ENCODE measurements at places on chromosomes 3 and 15.

- no peak for DNase-seq
These were observed 11.6 kb upstream of the PIK3CB start for GRCh38 chr3:138846262-138846791.

- no peak for DNase-seq
These were observed 56.1 kb upstream of the ACAN start for GRCh38 chr15:88747111-88747510.

DNA sequence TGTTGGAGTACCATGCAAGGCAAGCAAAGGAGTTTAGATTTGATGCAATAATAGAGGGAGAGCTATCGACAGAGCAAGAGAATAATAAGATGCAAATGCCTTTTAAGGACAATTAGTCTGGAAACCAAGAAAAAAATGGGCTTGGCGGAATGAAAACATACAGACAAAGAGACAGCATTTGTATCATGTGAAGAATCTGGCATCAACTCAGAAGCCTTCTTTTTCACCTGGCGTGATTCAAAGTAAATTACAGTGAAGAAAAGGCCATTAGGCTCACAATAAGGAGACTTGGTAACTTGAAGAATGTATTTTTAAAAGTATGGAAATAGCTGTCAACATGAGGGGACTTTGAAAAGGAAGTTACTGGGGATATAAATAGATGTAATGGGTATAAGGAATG is 521.2 kb upstream of the GOLIM4 start:
- peak; percentile 35 for DNase-seq

- no peak for DNase-seq
These were observed 48.7 kb downstream of the EIF3J start for GRCh38 chr15:44585633-44586032.

GRCh38 chr3:142086581-142087090 is 62.7 kb downstream of the TFDP2 start:
- no peak for DNase-seq

GRCh38 chr3:25235466-25235865 is 192.6 kb upstream of the RARB start:
- DNase-seq = no peak

- no peak for DNase-seq
These were observed 203.8 kb upstream of the FEZF2 start for GRCh38 chr3:62577153-62577552.

DNA sequence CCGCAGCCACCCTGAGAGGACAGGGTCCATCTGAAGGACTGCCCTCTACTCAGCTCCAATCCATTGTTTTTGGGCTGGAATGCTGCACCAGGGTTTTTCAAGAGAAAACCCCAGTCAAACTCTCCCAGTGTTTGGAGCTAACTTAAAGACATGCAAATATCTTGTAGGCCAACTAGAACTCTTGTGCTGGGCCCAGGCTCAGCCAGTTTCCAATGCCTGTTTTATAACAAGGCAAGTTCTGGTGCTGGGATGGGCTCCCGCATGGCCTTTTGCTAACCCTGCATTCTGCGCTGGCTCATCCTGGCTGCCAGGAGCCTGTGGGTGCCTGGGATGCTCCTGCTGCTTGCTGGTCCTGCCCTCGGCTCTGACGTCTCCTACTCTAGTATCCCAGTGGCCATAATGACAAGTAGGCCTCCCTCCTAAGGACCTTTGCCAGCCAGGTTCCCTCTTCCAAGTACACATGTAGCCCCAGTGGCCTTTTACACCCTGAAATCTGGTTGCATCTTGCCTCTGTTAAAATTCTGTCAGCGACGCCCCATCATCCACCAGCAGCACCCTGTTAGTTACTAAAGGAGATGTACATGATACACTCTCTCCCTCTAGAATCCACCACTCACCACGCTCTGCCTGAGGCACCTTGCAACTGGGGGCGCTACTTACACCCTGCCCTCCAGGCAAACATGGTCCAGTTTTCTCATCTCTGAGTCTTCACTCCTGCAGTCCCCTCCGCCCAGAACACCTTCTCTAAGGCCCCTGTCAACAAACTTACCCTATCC is 30.5 kb upstream of the RAB6B start:
- DNase-seq = no peak

Measured in NCI-H1105 treated with DMSO at 0.1 percent for 48 hours (cell line).